ENCODE measurements at places on chromosomes 16 and 17.

DNA sequence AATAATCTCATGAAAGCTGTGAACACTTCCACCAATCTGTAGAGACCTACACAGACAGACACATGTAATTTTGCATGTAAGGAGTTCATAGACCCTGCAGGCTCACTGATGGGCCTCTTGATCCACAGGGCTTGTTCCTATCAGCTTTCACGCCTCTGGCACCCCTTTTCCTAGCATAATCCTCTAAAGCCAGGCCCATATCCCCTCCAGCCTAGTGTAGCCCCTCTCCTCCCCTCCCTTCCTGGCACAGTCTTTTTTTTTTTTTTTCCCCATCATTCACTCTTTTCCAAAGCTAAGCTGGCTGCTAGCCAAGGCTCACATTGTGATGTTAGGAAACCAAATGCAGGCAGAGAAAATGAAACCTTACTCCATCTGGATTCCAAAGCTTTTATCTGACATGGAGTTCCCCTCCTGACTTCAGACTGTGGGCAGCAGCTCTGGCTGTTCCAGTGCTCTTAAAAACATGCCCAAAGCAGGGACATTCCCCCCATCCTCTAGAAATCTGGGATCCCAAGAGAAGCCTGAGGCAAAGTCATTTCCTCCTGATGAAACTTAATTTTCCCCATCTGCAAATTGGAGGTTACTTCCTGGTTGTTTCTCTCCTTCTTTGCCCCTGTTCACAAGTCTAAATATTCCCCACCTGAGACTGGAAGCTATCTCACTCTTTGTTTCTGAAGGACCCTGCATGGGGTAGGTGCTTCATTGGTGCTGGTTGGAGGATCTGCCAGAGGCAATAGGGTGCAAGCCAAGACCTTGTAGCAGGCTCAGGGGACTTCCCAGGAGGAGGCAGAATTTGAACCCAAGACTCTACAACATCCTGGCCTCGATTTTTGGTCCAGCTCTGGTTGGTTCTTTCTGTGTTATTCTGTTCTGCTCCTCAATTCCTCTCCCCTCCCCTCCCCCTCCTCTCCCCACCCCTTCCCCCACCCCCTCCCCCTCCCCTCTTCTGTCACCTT, 9.9 kb upstream of the CCL5 start:
- DNase-seq: peak; percentile 79
- no peak overlapping the region for H3K4me3 ChIP-seq
- peaks cover 15% of the 10 kb centered on the region for H3K4me1 ChIP-seq
- no peaks in the 10 kb centered on the region for H3K27me3 ChIP-seq
- H3K36me3 ChIP-seq: no peaks in the 10 kb centered on the region

DNA sequence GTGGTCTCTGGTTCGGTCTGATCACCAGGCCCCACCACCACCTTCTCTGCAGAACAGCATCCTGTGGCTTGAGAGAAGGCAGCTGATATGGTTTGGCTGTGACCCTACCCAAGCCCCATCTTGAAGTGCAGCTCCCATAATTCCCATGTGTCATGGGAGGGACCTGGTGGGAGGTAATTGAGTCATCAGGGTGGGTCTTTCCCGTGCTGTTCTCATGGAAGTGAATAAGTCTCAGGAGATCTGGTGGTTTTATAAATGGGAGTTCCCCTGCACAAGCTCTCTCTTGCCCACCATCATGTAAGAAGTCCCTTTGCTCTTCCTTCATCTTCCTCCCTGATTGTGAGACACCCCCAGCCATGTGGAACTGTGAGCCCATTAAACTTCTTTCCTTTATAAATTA, 352.3 kb upstream of the CDH5 start:
- H3K4me3 ChIP-seq: no peak overlapping the region
- no peaks in the 10 kb centered on the region for H3K27me3 ChIP-seq
- H3K4me1 ChIP-seq: no peaks in the 10 kb centered on the region
- H3K27ac ChIP-seq: no peak overlapping the region
- no peaks in the 10 kb centered on the region for H3K36me3 ChIP-seq

GRCh38 chr17:37791447-37792399, 46.9 kb upstream of the HNF1B start:
- peaks cover 11% of the 10 kb centered on the region for H3K27me3 ChIP-seq
- peak; percentile 31 for DNase-seq
- H3K27ac ChIP-seq: no peak overlapping the region
- H3K4me3 ChIP-seq: no peak overlapping the region
- H3K4me1 ChIP-seq: no peaks in the 10 kb centered on the region
- no peaks in the 10 kb centered on the region for H3K36me3 ChIP-seq

DNA sequence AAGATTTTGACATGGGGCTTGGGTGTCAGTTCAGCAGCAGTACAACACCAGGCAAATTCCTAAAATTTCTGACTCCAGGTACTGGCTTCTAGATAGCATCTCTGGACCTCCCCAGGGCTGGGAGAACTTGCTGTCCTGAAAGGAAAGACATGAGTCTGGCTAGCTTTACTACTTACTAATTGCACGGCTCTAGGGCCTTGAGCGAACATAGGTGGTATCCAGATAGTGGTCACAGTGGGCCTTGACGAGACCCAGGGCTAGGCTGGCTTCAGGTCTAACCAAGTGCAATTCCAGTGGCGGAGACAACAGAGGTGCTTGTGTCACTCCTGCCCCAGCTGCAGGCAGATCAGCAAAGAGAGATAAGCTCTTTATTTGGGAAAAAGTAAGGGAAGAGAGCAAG, 16.4 kb upstream of the SLC13A5 start:
- H3K4me3 ChIP-seq: no peak overlapping the region
- no peaks in the 10 kb centered on the region for H3K4me1 ChIP-seq
- no peak overlapping the region for H3K27ac ChIP-seq
- no peak for DNase-seq
